ENCODE measurements at places on chromosomes 7 and 10. TPM values are rescaled to one million over a fixed set of nuclear protein-coding genes. Genes with fewer than 3 reads are reported as not detected.

PITX3 gene
- polyA plus RNA-seq = 14.3 TPM

CTAGE4 gene
- 1.9 TPM for polyA plus RNA-seq

COL17A1 gene
- 91.2 TPM for polyA plus RNA-seq

IFIT1 gene
- 42.7 TPM for polyA plus RNA-seq

CALML5 gene
- not detected for polyA plus RNA-seq

NUTM2B gene
- 1.7 TPM for polyA plus RNA-seq

NCOA4 gene
- 114 TPM for polyA plus RNA-seq

SPDYE2 gene
- 13.0 TPM for polyA plus RNA-seq

NME8 gene
- 0.43 TPM for polyA plus RNA-seq

CHST12 gene
- polyA plus RNA-seq = 15.3 TPM

NUTM2E gene
- polyA plus RNA-seq = not detected

STK17A gene
- polyA plus RNA-seq = 20.0 TPM

DNAH11 gene
- 0.76 TPM for polyA plus RNA-seq

HYAL4 gene
- not detected for polyA plus RNA-seq

PRRT4 gene
- 16.8 TPM for polyA plus RNA-seq

PON1 gene
- 0.57 TPM for polyA plus RNA-seq

VKORC1L1 gene
- 25.4 TPM for polyA plus RNA-seq

HOXA11 gene
- polyA plus RNA-seq = not detected

TET1 gene
- polyA plus RNA-seq = 7.5 TPM

ZNF853 gene
- polyA plus RNA-seq = 12.7 TPM

MYL10 gene
- 40.9 TPM for polyA plus RNA-seq

GRM3 gene
- 0.12 TPM for polyA plus RNA-seq

C7orf57 gene
- polyA plus RNA-seq = 0.23 TPM

DNTT gene
- polyA plus RNA-seq = not detected

ZNF32 gene
- polyA plus RNA-seq = 62.7 TPM

EN2 gene
- 1.1 TPM for polyA plus RNA-seq

CPVL gene
- 19.7 TPM for polyA plus RNA-seq

CRPPA gene
- 5.4 TPM for polyA plus RNA-seq

SPDYE16 gene
- polyA plus RNA-seq = 2.7 TPM

NUDT13 gene
- 2.5 TPM for polyA plus RNA-seq

EBLN1 gene
- not detected for polyA plus RNA-seq

FAM20C gene
- 25.3 TPM for polyA plus RNA-seq

AGR2 gene
- polyA plus RNA-seq = 10.2 TPM

FFAR4 gene
- polyA plus RNA-seq = 0.10 TPM

FANK1 gene
- polyA plus RNA-seq = 0.48 TPM

CYP3A7 gene
- not detected for polyA plus RNA-seq

GPR146 gene
- 1.4 TPM for polyA plus RNA-seq

MTPN gene
- 101 TPM for polyA plus RNA-seq

VIPR2 gene
- 10.2 TPM for polyA plus RNA-seq

RNF32 gene
- polyA plus RNA-seq = 1.7 TPM

ADCY1 gene
- 15.9 TPM for polyA plus RNA-seq

C1GALT1 gene
- 15.7 TPM for polyA plus RNA-seq

UPK3BL2 gene
- polyA plus RNA-seq = 1.2 TPM

SMC3 gene
- 61.6 TPM for polyA plus RNA-seq

VWC2 gene
- 0.09 TPM for polyA plus RNA-seq

ANXA8L1 gene
- polyA plus RNA-seq = not detected

NRAP gene
- 45.2 TPM for polyA plus RNA-seq
